Caudate nucleus (tissue), 63 donors: ENCODE measurements at places on chromosomes 5 and 9.

- no peak for DNase-seq
These were observed 700.7 kb downstream of the TAF11L14 start for GRCh38 chr5:18334949-18335348.

GRCh38 chr9:13109781-13110180 lies 169.7 kb downstream of the MPDZ start:
- DNase-seq = no peak

DNA sequence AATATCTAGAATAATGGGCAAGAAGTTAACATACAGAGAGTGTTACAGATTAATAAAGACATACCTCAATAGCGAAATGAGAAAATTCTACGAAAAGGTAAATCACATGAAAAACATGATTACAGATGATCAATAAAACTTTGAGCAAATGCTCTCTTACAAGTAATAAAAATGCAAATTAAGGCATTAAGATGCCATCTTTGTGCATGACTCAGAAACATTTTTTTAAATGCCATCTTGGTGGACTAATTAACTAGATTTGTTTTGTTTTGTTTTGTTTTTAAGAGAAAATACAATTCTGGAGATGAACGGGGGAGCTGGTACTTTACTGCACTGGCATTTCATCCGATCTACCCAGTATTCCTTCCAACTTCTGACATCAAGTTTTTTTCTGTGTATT lies 130.2 kb downstream of the SUSD1 start:
- no peak for DNase-seq

DNA sequence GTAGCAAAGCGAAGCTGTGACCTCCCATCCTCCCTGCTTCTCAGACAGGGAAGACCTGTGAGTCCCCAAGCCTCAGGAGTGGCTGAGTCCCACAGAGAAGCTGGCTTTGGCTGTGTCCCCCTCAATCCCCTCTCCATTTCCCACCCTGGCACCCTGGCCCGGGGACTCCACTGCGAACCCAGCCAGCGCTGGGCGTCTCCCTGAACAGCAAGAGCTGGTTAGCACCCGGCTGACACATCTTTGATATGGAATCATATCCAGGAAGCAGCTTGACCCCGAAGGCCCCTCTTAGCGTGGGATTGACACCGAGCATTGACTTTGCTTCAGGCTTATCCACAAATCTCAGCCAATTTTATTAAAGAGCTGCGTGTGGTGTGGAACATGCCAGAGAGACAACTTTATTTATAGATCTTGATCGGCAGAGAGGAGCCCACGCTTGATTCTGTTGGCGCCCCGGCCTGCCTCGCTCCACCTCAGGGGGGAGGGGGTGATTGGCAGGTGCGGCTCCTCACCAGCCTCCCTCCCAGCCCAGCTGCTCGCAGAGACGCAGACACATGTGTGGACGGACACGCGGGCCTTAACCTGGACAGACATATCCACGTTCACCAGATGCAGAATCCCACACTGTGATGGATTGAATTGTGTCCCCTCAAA lies 120.7 kb upstream of the MVB12B start:
- DNase-seq = peak; percentile 72

DNA sequence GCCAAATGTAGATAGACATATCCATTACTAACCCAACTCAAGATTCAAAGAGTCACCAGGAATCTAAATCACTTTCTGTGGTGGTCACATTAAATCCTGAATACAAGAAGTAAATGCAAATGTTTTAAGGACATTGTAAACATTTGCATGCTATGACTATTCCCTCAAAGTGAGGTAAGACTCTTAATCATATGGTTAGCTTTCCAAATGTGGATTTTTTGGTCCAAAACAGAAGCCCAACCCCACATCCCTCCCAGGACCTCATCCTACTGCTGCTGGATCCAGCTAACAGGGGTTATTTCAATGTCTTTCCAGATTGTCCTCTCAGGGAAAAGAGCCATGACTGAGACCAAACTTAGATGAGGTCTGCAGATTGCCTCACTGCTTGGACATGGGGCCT lies 228.1 kb upstream of the PANK3 start:
- DNase-seq = no peak

GRCh38 chr5:180423133-180423532 lies 70.0 kb upstream of the GFPT2 start:
- no peak for DNase-seq

DNA sequence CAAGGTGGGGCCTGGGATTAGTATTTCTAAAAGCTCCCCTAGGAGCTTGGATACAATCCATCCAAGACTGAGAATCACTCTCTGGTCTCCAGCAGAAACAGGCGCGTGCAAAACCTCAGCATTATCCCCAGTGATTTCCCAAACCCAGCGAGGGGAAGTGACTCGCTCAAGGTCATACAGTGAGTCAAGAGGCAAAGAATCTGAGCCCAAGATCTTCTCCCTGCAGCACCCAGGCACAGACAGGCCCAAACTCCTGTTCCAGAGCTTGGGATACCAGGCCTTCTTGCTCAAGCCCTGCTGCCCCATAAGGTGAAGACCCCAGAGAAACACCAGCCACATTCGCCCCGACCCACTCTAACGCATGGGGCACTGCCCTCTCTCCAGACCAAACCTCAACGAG lies 33.2 kb downstream of the SHB start:
- DNase-seq = no peak

DNA sequence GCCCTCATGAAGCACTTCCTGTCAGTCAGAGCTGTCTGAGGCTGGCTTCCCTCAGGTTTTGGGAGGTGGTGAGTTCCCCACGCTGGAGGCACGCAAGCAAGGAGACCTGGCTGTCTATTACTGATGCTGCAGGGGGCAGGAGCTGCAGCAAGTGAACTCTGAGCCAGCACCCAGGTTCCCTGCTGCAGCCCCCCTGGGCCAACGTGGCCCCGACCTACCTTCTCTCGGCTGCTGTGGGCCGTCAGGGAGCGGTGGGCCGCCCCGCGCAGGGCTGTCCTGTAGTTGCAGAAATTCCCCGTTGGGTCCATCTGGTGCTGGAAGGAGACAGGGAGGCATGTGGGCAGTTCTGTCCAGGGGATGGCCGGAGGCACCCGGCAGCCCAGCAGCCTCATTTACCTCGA lies 46.8 kb upstream of the RNF130 start:
- no peak for DNase-seq

GRCh38 chr5:97150401-97150800 lies 8.0 kb upstream of the LIX1 start:
- no peak for DNase-seq

DNA sequence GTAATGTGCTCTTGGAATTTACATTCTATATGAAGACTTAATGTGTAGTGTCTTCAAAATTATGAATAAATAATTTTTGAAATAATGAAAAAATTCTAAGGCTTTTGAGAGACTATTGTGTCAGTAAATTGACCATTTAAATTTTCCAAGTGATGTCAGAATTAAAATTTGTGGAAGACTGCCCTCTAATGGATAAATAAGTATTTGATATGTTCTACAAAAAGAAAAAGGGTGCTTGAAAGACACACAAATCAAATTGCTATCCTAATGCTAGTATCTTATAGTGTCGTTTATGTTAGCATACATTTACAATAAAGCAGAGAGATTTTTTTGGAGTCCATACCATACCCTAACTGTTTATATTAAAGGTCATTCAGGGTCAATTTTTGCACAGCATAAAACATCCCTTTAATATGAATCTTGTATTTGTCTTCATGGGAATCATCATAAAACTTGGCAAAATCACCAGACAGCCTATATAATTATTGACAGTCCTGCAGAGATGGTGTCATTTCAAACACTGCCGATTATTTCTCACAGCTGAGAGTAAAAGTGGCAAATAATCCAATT lies 120.8 kb upstream of the SLC27A6 start:
- DNase-seq = no peak

GRCh38 chr9:113187929-113188595 lies 33.0 kb downstream of the FKBP15 start:
- DNase-seq = peak; percentile 25

- DNase-seq = no peak
These were observed 199.1 kb upstream of the SLC30A5 start for GRCh38 chr5:68894673-68895072.

DNA sequence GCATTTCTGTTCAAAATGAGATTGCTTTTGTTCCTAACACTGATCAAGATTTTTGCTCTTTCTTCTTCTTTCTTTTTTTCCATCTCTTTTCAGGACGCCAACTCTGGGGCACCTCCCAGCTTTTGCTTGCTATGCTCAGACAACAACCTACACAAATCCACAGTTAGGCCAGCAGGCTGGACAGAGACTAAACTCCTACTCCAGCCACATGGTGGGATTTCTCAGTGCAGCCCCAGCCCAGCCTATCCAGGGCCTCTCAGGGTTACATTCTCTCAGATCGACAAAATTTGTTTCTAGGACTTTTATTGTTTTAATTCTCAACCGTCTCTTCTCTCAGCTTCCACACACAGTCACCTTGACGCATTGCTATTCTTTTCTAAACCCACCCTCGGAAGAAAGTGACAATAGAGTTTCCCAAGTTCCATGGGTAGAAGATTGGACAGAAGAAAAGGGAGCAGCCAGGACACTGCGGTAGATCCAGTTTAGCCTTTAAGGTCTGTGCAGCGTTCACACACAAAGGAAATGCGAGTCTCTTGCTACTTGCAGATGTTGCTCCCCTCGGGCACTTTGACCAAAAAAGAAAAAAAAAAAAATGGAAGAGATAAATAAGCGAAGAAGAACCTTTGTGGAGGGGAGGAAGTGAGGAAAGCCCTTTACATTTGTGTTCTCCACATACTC lies 588.6 kb upstream of the GRAMD2B start:
- DNase-seq = no peak

GRCh38 chr9:1962122-1962521 lies 53.0 kb upstream of the SMARCA2 start:
- DNase-seq = no peak

DNA sequence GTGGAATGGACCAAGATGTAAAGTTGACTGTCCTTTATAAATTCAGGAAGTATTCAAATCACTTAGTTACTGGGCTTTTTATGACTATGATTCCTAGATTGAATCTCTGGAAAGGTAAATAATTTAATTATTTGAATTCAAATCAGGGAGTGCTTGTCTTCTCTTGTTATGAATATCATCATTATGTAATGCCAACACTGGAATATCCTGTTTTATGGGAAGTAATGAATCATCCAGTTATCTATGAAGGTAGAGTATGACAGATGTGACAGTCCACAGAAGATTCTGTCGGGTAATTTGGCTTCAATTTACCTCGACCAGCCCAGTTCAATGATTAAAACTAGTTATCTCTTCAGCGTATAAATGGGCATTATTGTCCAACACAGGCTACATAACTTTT lies 141.0 kb upstream of the NUDT12 start:
- no peak for DNase-seq

DNA sequence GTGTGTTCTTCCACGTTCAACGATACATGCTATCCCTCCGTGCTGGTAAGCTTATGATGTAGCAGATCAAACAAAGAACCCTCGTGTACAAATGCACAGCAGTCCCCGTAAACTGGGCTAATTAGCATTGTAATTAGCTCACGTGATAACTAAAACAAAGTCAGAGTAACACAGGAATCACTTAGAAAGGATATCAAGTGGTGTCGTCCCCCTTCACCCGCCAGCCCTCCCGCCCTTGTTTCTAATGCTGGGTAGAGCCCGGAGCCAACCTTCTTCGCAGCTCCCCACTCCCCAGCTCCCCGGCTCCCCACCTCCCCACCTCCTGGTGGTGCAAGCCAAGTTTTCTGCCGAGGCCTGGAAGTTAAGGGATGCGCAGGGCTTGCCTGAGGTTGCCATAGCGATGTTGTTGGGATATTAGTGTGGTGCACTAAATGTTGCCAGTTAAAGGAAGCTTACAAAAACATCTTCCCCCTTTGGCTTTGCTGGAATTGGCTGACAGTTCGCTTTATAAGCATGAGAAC lies 357.9 kb upstream of the CCNH start:
- peak; percentile 51 for DNase-seq

DNA sequence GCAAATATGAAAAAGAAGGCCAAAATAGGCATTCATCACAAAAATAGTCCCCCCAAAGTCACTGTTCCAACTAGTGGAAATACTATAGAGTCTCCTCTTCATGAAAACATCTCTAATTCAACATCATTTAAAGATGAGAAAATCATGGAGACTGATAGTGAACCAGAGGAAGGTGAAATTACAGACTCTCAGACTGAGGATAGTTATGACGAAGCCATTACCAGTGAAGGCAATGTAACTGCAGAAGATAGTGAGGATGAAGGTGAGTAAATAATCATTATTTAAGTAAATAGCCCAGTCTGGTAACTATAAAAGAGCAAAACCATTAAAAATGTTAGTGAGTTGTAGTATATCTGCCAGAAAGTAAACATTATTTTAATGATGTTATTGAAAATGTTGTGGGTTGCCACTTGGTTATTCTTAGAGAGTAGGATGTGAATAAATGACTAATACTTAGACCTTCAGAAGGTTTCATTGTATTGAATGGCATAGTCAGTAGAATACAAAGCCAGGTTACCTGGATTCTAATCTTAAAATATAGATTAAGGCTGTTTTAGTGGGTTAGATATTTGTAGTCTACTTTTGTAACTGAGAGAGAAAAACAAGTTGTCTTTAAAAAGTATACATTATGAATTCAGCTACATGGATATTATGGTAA lies 16.3 kb downstream of the AGGF1 start:
- no peak for DNase-seq

DNA sequence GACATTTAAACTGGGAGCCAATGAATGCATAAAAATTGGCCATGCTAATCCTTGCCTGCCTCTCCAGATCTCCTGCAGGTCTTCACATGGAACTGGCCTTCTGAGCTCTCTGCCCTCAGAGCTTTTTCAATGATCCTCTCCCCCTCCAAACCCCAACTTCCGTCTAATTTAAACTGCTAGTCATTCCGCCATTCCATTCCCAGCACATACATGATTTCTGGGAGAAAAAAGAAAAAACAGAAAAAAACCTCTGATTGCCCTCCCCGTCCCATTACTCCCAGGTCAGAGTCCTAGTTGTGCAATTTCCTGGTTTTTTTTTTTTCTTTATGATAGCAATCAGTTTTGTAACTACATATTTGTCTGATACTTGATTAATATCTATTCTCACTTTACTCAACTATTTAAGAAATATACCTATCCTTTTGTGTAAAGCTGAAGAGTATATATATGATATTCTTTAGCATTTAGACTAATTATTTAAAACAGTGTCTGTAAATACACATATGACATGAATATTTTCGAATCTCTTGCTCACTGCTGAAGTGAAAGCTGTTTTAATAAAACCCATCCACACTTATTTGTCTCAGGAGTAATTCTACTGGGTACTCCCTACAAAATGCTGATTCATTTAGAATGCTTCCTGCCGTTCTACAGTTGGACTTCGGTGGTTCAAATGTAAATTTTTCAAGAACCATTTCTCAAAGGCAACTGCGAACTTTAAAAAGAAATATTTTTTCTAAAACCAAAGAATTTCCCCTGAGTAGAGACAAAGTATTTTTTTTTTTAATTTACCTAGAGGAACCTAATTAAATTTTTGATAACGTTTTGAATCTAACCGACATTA lies 1.6 kb downstream of the HINT1 start:
- DNase-seq = no peak

DNA sequence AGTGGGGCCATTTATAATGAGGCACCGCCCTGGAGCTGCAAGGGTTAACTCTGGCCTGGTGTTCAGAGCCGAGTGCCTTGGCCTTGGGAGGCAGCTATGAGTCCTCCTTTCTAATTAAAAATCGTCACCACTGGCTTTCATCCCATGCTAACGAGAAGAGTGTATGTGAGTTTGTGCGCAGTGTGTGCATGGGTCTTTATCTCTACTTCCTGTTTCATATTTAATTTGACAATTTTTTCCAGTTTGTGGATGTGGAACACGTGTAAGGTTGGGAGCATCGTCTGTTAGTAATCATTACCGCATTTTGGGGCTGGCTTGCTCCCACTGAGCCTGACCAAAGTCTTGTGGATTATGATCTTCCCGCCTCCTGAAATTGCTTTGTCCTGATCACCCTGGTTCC lies 76.4 kb downstream of the NDFIP1 start:
- DNase-seq = no peak

GRCh38 chr5:168282120-168282519 lies 9.3 kb upstream of the WWC1 start:
- DNase-seq = no peak
